ENCODE measurements at places on chromosomes 4 and X.

- peak; percentile 23 for DNase-seq
These were observed at the start of gene SPARCL1 for GRCh38 chr4:87529187-87529586. Gene SPARCL1 (minus strand): TSS chr4:87529376. CDS start chr4:87499574, 29,802 bp downstream.

DNA sequence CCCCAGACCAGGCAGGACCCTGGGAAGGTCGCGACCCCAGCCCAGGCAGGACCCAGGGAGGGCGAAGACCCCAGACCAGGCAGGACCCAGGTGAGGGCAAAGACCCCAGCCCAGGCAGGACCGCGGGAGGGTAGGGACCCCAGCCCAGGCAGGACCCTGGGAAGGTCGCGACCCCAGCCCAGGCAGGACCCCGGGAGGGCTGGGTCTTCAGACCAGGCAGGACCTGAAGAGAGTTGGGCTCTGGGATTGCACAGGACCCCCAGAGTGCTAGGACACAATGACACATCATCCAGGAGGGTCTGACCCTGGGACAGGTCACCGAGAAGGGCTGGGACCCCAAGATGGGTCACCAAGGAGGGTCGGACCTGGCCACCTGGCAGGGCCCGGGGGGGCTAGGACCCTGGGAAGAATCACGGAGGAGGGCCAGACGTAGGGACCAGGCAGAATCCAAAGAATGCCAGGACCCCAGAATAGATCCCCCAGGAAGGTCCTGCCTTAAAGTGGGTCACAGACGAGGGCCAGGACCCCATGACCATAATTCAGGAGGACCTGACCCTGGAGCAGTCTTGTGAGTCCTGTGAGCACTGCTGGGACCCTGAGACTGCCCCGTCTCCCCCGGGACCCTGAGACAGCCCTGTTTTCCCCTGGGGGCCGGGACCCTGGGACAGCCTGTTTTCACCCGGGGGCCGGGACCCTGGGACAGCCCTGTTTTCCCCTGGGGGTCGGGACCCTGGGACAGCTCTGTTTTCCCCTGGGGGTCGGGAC, 1.4 kb downstream of the PCGF3 start:
- DNase-seq, result no peak

GRCh38 chr4:6910340-6910959, 824 bp downstream of the TBC1D14 start:
- DNase-seq, result peak; percentile 65

DNA sequence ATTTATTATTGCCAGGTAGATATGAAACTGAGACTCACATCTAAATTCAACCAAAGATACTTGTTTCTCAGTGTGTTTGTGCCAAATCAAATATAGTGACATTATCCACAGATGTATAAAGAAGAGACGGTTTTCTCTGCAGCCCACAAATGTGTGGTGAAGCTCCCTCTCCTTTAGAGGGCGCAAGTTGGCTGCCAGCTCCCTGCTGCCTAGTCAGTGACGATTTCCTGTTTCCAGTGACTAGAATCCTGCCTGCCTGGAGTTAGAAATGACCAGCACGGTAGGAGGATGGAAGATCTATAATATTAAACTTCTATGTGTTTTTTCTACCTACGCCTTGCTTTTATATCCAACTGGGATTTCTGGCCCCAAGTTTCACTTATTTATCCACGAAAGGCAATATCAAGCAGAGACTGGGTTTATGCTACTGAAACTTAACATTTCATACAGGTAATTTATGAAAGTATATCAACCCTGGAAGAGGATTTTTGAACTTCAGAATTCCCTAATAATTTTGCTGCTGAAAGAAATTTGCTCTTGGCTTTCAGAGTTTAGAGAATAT, 1793.7 kb upstream of the TENM3 start:
- DNase-seq, result peak; percentile 84

DNA sequence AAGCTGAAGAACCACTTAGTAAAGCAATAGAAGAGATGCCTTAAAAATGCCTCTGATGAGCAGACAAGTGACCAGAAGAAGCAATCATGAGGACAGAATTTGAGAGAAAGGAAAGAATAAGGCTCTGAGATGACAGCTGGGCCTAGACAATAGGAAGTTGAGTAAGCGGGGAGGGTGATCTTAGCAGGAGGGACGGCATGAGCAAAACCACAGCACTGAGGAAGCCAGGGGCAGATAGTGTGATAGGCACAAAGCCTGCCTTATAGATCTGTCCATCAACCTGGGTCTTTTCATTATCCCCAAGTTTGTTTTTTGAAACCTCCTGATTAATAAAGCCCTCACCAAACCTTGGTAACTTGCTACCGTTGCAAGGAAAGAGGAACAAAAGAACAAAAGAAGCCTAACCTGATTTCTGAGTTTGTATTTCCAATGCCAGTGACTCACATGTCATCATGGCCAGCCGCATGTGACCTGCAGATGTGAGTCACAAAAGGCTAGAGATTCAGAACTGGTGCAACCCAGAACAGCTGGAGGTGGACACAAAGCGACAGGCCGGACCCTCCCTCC, 55.7 kb upstream of the PPARGC1A start:
- no peak for DNase-seq

GRCh38 chr4:26885912-26886274, 25.3 kb downstream of the STIM2 start:
- DNase-seq, result peak; percentile 18

GRCh38 chrX:111431001-111431400, 19.0 kb upstream of the DCX start:
- no peak for DNase-seq

Data from GM23338 (cell line).